ENCODE measurements at places on chromosomes 7 and 10.

DNA sequence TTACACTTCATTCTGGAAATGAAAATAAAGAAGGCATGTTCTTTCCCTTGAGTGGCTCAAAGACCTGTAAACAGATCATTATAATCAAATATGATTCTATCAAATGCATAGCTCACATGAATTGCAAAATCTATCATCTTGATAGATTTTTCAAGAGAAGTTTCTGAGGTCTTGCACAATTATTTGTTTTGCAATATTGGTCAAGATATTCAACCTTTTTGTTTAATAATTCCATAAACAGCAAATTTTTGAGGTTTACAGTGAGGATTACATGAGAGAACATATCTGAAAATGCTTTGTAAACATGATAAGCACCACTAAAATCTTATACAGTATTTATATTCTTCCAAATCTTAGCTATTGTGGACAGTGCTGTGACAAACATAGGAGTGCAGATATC lies 160.8 kb downstream of the HDAC9 start:
- DNase-seq = no peak

DNA sequence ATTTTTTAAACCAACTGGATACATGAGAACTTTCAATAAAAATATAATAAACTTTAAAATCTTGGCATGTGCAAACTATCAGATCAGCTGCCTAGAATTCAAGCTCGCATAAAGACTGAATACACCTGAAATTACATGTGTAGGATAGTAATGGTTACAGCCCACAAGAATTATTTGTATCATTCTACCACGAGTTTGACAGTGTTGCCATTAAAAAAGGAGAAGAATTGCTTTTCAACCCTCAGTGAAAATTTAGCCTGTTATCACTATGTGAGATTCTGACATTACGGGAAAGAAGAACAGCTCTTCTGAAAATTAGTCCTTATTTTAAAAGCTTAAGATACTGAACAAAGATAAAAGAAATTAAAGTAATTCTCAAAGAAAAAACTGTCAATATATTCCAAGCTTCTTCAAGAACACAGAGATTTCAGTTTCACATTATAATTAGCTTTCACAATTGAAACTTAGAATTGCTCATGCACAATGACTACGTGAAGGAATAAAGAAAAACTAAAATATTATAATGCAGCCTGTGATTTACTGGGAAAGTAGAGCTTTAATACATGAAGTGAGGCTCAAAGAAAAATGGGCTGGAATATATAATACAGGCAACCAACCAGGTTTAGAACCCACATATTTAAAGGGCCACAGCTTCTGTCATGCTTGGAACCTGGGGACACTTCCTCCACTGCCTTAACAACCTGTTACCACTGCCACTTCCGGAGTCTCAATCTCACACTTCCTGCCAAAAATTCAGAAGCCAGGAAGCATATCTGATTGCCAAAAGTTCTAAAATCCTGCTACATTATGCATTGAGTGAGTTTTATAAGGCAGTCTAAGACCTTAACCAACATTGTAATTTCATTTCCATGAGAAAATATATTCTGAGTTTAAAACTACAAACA lies 23.2 kb downstream of the TPK1 start:
- DNase-seq = no peak

DNA sequence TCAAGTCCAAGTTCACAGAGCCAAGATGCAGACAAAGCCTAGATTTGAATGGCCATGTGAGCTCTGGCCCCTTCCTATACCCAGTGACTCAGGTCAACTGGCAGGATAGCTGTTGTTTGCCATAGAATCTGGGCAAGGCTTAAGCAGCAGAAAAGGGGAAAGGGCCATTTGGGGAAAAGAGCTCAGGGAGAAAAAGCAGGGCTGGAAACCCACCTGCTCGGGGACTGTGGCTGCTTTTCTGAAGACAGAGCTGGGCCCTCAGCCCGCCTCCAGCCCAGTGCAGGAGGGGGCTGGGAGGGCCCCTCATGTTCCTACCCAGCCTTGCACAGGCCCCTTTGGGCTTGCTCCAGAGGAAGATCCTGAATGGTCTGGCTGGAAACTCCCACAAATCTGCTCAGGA lies 32.6 kb upstream of the HABP2 start:
- no peak for DNase-seq

GRCh38 chr10:131000743-131001142 lies 310.8 kb downstream of the TCERG1L start:
- no peak for DNase-seq

DNA sequence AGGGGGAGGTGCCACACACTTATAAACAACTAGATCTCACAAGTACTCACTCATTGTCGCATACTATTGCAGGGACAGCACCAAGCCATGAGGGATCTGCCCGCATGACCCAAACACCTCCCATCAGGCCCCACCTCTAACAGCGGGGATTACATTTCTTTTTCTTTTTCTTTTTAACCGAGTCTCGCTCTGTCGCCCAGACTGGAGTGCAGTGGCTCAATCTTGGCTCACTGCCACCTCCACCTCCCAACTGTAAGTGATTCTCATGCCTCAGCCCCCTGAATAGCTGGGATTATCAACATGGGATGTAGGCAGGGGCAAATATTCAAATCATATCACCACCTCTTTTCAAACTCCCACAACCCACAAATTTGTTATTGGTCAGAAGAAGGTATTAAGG lies 76.7 kb downstream of the SKAP2 start:
- no peak for DNase-seq

DNA sequence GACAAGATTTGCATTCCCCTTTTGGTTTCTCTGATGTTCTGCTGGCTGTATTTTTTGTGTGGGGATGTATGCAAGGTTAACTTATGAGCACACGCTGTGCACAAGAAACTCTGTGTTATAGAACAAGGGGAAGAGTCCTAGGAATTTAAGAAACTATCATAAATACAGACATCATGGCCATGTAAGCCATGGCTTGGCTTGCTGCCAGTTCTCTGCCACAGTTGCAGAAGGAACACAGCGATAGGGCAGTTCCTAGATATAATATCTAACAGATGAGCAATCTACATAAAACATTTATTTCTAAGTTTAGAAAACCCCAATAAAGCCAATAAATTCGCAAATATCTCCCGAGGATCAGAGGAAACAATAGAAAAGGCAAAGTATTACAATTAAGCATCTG lies 153.3 kb downstream of the LRRTM3 start:
- no peak for DNase-seq

DNA sequence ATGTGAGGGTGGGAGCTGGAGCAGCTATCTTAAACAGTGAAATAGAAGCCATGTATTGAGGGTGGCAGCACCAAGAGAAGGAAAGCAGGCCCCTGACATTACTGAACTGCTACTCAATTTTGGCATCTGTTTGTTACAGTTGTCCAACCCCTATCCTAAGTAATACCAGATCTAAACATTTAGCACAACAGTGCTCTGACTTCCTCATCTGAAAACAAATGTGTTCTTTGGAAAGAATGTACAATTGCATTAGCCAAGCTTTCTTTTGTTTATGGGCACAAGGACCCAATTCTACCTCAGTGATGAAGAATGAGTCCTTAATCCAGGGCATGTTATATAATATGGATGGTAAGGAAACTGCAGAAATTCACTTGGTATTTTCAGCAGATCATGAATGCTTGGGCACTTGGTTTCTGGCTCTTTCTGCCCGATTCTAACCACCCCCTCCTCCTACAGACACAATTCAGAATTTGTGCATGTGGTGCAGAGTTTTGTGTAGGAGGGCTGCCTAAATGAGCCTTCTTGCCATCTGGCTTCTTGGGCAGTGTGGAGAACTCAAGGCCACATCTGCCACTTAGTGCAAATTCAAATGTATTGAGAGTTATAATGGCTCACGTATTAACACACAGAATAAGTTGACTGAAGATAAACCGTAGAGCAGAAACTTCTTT lies 36.9 kb upstream of the KMT2E start:
- DNase-seq = no peak

DNA sequence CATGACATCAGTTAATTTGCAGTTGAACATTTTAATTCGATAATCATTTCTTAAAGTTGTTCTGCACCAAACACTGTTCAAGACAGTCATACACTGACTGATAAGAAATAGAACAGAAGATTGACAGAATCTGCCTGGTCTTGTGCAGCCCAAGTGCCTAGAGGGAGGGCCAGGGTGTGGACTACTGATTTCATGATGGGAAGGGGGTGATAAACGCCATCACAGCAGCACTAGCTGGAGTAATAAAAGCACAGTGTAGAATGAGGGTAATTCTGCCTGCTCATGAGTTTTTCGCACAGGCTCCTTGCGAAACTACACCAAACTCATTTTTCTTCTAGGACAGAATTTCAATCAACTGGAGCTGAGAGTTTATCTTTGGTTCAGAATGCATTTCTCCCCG lies 270.1 kb downstream of the ARL4A start:
- no peak for DNase-seq

GRCh38 chr7:146736446-146737190 lies 620.0 kb downstream of the CNTNAP2 start:
- no peak for DNase-seq

- DNase-seq = no peak
Observed at GRCh38 chr7:138546064-138546619, 86.1 kb downstream of the TRIM24 start.

DNA sequence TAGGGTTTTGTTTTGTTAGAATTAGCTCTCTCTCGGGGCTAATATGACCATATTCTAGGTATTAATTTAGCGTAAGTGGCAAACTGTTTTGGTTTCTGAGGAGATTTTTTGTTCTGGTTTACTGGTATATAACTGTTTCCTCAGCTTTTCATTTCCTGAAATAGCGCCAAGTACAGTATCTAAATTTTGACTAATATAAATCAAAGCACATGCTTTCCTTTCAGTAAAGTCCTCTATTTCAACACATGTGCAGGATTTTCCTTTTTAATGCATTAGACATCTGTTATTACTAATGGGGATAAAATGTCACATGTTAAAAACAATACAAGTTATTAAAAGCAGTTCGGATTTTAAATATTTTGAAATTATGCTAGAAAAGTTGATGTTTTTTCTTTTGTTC lies 11.3 kb downstream of the FERD3L start:
- no peak for DNase-seq

DNA sequence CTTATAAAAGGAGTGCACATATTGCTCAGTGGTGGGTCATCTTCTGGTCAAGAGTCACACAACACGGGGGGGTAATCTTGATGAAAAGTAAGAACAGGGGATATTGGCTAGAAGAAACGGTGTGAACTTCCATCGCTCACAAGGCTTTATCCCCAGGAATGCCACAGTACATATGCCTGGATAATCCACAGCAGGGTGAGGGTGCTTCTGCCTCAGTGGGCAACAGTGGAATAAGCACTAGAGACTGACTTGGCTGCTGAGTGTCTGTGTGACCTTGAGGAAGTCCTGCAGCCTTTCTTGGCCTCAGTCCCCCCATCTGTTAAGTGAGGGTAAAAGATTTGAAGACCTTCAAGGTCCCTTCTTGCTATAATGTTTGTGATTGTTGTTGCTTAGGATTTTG lies 44.9 kb upstream of the SHH start:
- DNase-seq = no peak
